Activated naive CD4-positive, alpha-beta T cell treated with anti-CD3 and anti-CD28 coated beads, Interleukin-2, amount 50 U/mL, for 16 hours (primary cell): ENCODE measurements at places on chromosomes 12 and 14.

GRCh38 chr14:36493761-36494160, 26.3 kb downstream of the NKX2-1 start:
- DNase-seq, result no peak

GRCh38 chr14:99626041-99626648, 18.8 kb upstream of the HHIPL1 start:
- no peak for DNase-seq

- no peak for DNase-seq
Measured at GRCh38 chr12:46970636-46971035, 108.8 kb upstream of the PCED1B start.

DNA sequence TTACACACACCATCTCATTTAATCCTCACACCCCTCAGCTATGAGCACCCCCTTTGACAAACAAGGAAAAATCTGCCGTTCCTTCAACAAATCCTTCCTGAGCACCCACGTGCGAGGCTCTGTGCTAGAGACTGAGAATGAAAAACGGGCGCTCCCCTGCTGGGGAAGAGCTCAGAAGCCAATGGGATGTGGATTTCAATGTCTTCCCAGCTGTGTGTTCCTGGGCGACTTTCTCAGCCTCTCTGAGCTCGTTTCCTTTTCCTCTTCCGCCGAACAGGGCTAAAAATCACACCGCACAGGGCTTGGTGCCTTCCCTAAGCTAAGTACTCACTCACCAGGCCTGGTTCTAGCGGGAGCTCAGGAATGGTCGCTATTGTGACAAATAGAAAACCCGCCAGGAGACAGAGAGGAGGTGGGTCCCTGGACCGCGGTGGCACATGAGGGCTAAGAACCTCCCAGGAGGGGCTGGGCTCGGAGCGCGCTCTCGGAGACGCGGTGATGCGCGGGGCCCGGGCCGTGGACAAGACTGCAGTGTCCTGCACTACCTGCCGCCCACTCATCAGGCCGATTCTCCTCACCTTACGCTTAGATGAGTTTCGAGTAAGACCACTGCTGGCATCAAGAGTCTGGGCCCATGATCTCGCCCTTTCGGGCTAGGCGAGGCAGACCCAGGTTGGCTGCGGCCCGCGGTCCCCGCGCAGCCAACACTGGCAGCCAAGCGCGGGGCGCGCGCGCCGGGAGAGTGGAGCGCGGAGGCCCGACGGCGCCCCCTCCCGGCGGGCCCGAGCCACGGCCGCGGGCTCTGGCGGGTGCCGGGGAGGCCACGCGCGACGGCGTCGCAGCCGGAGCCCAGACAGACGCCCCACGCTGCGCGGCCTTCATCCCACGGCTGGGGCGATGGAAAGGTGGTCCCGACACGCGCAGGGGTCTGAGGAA, 17.0 kb downstream of the ZDHHC22 start:
- DNase-seq, result peak; percentile 56

DNA sequence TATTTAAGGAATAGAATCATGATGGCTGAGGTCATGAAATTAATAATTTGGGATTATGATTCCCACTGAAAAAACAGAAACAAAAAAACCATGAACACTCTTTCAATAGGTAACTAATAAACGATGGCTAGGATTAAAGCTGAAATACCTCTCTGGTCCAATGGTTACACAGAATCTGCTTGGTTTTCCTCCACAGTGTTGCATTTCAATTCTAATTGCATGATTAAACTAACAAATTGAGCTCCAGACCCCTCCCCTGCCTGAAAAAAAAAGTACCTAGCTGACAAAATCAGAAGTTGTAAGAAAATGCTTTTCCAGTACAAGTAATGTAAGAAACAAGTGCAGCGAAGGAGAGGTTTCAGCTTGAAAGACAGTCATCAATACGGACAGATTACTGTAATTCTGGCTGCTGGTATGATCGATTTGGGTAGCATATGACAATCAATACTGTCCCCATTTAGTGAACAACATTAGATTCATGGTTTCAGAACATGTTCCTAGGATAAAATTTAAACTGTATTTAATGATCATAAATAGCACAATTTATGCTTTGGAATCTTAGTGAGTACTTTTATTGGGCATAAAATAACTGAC, 32.0 kb downstream of the INSM2 start:
- no peak for DNase-seq

- peak; percentile 68 for DNase-seq
Measured at GRCh38 chr14:22549981-22550673, 38.9 kb downstream of the DAD1 start.

DNA sequence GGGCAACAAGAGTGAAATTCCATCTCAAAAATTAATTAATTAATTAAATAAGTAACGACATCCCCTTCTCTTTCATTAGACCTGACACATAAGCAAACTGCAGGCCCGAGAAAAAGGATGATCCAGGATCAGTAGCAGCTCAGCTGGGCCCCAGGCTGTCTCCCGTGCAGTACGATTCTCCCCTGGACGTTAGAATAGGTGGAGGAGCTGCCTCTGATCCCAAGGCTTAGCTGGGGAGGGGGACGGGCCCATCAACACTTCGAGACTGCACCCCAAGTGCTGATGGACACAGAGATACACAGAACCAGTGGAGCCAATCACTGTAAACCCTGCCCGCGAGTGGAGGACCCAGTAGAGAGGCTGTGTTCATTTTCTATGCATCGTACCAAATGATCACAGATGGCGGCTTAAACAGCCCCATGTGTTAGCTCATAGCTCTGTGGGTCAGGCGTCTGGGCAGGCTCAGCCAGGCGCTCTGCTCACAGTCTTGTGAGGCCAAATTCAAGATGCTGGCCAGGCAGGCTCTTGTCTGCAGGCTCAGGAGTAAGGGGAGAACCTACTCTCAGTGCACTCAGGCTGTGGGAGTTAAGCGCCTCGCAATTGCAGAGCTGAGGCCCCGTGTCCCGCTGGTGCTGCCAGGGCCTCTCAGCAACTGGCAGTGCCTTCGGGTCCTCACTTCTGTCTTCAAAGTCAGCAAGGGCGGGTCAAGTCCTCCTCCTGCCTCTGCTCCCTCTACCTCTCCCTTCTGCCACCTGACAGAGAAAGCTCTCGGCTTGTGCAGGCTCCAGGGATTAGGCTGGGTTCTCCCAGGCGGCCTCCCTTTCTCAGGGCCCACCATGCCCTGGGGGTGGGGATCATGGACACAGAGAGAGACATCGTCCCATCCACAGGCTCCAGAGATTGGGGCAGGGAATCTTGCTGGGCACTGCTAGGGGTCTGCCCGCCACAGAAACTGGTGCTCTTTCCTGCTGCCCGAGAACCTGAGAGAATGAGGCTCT, 26.4 kb downstream of the RIMBP2 start:
- no peak for DNase-seq

DNA sequence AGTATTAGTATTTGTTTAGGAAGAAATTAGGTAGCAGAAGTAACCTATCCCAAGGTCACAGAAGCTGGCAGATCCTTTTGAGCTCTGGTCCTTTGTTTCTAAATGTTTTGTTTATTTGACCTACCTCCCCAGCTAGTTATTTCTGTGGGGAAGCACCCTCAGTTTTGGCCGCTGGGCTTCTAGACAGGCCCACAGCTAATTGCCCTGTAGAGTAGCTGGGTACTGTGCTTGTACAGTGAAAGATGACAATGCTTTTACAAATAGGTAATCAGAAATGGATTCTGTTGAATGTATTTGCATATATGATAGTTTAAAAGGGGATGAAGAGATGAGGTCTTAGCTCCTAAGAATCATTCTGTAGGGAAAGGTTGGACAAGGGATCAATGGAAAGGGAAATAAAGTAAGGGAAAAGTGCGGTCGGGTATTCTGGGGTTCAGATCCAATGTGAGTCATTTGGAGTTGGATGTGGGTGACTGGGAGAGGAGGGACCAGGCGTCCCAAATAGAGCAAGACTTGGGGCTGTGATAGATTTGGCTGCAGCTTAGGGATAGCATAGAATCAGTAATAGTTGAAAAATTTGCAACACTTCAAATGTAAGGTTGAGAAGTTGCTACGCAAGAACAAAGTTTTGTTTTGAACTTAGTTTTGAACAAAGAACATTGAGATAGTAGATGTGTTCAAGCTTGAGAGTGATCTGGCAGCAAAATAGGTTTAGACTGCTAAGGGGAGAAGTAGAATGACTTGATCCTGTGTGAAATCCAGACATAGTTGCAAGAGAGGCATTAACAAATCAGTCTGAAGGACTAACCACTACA, 3.6 kb downstream of the NUDT4 start:
- DNase-seq, result no peak

- DNase-seq, result peak; percentile 66
Measured at GRCh38 chr12:9741726-9742125, 8.8 kb upstream of the CLECL1 start.

GRCh38 chr14:103692159-103692558, 23.1 kb downstream of the XRCC3 start:
- DNase-seq, result no peak

DNA sequence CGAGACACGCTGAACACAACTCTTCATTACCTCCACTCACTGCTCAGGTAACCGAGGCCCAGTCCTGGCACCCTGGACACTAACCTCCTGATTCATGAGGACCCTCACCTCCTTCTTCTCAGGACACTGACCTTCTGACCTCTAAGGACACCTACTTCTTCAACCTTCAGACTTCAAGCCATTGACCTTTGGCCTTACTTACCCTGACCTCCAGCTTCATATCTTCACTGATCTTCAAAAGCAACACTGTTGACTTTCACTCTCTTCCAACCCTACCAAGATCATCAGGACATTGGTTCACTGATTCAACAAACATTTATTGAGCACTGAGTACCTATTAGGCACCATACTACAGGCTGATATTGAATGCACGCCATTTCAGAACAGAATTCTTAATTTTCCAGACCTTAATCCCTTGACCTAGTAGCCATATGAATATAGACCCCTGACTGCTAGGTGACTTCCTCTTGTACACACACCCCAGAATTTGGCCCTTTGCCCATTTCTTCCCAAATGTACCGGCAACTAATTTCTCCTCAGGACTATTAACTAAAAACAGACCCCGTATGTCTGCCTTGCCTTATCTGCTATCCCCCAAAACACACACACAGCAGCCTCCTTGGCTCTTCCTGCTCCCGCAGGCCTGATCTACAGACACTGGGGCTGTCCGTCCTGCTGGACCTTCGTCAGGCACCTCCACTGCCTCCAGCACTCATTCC, 5.8 kb downstream of the ARHGEF40 start:
- DNase-seq, result no peak

DNA sequence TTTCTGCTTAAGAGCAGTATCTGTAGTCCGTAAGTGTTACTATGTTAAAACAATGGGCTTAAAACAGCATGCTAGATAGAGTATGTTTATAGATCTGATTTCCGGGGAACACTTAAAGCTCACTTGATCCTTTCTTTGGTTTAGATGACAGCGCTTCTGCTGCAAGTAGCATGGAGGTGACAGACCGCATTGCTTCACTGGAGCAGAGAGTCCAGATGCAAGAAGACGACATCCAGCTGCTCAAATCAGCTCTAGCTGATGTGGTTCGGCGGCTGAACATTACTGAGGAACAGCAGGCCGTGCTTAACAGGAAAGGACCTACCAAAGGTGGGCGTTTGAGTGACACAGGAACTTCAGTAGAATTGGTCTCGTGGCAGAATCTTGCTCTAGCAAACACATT, 57.5 kb downstream of the EML1 start:
- DNase-seq, result no peak

DNA sequence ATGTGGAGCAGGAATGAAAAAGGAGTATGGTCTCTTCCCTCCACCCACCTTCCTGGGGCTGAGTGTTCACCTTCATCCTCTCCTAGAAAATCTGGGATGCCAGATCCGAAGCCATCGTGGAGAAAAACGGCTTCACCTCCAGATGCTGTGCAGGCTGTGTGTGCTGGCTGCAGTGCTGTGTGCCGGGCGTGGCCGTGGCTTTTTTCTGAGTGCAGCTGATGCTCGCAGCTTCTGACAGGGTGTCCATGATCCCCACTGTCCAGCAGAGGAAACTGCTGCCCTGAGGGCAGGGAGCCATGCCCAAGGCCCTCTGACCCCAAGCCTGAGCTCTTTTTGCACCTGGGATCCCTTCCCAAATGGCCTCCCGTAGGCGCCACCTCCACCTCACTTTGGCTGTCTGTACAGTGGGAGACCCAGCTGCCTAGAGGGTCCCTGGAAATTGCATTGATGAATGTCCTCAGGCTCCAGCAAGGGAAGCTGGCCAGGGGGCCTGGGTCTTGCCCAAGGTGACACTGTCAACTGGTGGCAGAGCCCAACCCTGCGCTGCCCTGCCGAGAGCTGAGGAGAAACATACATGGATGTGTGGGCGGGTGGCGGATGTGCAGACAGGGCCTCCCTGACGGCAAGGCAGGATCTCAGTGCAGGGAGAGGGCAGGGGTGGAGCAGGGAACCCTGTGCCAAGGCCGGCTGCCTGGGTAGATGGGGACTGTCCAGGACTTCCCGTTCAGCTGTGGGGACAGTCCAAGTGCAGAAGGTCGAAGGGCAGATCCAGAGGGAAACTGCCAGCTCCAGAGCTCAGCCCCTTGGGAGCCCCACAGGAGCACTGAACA, 53.3 kb downstream of the BEGAIN start:
- peak; percentile 14 for DNase-seq

DNA sequence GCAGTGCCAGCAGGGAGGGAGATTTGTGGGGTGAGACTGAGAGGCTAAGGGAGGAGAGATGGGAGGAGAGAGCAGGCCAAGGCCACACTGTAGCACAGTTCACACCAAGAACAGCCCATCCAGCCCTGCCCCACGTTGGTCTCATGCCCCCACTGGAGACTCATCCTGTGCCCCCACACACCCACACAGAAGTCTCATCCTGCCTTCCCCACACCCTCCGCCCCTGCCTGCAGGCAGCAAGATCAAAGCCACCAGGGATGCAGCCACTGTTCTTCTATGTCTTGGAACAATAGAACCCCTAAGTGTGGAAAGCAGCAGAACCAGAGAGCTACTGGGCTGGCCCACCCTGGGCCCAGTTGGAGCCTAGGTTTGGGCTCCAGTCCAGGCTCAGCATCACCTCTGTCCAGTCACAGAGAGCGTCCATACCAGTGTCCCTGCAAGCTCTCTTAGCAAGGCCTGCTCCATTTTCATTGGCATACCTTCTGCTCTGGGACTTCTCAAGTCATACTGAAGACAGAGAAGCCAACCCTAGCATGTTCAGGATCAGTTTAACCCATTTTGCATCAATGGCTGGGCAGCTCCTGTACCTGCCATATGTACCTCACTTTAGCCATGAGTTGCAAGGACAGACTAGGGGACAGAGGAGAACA, 31.7 kb upstream of the HDAC7 start:
- DNase-seq, result no peak
